Right renal cortex interstitium (tissue), 3 donors: ENCODE measurements at places on chromosomes 2 and 18. TPM values are rescaled to one million over a fixed set of nuclear protein-coding genes. Genes with fewer than 3 reads are reported as not detected.

DNA sequence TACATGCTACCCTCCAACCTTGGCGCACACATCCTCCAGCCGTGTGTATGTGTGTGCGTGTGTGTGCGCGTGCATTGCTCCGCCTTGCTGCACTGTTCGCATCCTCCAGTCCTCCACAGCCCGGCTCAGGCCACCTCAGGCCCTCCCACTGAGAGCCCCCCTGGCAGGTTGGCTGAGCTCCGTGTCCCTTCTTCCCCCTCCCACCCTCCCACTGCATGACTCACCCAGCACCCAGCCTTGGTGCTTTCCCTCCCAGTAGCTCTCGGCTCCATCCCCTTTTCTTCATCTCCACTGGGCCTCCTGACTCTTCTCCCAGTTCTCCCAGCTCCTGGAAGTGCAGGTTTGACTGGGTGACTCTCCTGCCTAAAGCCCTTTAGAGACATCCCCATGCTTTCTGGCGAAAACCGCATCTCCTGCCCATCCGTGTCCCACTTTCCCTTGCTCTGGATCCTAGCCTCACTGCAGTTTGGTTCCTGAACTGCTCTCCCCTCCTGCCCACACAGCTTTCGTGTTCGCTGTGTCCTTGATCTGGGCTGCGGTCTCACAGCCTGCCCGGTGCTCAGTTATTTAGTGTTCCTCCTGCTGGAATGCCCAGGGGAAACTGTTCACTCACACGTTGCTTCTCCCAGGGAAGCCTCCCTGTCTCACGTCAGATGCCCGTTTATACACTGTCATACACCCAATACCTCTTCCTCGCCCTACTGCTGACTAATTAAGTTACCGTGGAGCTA is 4.9 kb downstream of the TMEM177 start:
- DNase-seq, result no peak

DNA sequence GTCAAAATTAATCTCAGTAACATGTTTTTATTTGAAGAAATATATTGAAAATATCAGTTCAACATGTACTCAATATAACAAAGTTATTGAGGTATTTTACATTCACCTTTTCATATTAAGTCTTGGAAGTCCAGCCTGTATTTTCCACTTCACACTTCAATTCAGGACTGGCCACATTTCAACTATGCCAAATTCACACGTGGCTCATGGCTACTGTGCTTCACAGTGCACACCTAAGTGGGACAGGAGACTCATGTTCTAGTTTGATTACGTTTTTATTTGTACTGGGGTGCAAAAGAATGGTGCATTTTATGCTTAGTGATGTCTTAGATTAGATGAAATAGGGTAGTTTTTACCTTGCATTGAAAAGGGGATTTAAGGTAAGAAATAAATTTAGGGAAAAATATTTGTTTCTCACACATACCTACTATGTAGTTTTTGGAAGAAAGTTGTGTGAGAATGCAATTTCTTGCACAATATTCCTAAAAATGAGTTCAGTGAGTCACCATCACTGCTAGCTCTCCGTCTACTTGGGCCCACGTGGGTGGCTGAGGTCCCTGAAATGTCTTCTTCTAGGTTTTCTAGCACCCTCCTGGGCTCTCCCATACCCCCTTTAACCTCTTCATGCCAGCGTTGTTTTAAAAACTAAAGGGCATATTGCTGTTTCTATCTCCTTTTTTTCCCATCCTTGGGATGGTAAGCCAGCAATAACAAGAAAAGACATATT is 87.0 kb downstream of the ST6GAL2 start:
- no peak for DNase-seq

DNA sequence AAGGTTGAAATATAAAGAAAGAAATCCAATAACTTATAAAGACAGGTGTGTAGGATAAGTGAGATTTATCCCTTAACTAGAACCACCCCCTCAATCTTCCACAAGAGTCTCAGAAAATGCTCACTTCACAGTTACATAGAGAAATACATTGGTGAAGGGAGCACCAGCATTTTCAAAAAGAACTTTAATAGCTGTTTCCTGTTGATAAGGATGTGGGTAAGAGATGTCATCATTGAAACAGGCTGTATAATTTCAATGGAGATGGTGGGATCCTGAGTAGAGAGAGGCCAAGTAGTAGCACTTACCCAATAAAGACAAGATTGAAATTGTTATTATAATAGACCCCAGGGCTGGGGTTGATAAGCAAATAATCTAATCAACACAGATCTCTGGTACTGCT is 162.2 kb upstream of the TACR1 start:
- no peak for DNase-seq

- no peak for DNase-seq
Measured at GRCh38 chr2:36544638-36545338, 53.2 kb downstream of the FEZ2 start.

DNA sequence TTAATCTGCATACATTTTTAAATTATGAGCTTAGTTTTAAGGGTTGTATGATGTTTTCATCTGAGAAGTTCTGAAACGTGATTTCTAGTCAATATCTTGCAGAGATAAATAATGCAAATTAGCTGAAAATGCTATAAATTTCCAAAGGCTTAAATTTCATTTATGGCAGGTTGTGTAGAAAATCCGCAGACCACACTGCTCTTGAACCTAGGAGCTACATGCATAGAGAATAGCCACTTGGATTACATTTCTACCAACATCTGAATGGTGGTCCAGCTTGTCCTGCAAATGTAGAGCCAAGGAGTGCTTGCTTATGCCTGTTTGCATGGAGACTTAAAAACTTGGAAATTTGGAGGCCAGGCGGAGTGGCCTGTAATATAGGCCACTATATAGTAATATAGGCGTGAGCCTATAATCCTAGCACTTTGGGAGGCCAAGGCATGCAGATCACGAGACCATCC is 6.8 kb downstream of the MAT2A start:
- DNase-seq, result no peak

DNA sequence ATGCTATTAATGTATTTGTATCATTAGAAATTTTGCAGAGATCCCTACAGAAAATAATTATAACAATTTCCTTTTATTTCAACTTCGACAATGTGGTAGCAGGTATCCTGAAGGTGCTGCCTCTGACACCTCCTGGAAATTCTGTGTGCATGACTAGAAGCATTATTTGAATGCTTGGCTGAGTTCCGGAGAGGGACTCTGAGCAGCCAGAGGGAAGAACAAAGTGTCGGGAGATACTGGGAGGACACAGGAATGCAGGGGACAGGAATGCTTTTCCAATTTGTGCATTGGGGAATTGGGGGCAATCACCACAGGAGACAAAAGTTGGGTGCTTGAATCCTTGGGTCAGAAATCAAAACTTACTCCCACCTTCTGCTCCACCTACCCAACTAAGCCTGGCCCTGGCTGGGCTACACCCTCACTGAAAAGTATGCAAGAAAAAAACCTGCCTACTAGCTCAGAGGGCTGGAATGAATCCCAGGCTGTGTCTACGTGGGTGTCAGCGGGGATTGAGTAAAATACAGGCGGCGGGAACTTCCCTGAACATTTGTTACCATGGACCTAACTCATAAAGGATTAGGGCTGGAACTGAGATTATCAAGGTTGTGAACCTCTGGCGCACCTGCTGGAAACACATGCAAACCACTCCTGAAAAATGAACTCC is 299.3 kb downstream of the SOX11 start:
- DNase-seq, result no peak

- DNase-seq, result no peak
Measured at GRCh38 chr18:59671551-59671950, 25.7 kb downstream of the CCBE1 start.

GRCh38 chr2:204258890-204259289 is 286.4 kb upstream of the PARD3B start:
- DNase-seq, result no peak

- DNase-seq, result no peak
Measured at GRCh38 chr2:26483516-26483915, 5.6 kb upstream of the OTOF start.

- DNase-seq, result no peak
Measured at GRCh38 chr2:226508005-226508404, 291.6 kb downstream of the IRS1 start.

DNA sequence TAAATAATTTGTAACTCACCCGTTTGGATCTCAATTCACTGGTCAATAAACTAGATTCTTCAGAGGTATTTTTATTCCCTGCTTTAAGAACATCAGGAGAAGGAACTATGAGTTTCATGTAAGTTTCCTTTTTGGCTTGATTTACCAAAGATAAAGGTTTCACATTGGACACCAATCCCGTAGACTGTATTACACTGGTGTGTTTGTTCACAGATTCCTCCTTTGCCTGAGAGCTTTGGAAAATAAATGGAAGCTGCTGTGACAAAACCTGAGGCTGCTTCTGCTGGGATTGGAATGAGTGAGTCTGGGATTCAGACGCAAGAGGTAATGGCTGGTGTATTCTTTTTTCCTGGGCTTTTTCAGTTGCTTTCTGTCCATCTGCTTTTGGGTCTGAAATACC is 151.8 kb upstream of the WDSUB1 start:
- no peak for DNase-seq

DNA sequence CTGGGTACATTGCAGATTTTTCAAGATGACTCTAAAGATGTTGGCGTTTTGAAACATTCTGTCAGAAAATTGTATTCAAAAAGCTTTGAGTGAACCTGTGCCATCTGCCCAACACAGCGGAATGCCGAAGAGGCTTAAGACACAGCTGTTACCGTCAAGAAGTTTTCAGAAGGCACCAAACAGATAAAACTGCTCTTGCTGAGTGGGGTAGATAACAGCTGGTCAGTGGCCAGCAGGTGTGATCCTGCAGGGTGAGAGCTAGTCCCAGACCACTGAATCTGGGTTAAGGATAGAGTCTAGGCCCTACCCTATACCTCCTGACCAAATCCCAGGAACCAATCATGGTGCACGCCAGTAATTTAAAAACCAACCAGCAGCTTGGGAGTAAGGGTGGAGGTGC is 60.5 kb upstream of the B3GNT7 start:
- no peak for DNase-seq

DNA sequence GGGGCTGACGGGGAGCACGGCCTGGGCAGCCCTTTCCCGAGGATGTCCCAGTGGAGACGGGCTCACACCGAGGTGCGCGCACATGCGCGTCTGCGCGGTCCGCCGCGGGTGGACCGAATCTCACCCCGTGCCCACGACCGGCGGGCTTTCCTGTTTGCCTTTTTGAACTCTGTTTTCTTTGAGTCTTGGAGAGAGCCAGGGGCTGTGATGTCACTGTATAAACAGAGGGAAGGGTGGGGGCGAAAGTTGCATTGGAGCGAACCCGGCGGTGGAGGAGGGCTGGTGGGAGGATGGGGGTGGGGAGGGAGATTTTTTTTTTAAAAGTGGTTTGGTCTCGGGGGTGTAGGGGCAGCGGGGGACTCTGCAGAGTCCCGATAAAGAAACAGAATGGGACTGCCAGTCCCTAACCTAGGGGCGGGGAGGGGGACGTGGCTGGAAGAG is 141.2 kb upstream of the CTAGE1 start:
- DNase-seq, result peak; percentile 56

DNA sequence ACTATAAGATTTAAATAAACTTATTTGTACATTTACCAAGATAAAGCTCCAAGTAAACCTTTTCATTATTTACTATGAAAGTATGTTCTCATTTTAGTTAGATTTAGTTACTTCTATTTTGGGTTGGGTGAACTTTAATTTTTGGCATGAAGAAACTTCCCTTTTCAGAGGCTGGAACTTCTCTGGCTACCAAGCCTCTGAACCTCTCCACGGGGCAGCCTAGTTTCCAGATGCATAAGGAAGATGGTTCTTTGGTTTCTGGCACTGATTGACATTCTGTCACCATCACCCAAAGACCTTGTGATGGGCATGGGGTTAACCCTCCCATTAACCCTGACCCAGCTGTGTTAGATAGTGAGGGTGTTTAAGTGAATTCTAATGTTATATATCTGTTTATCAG is 17.1 kb downstream of the PSD4 start:
- no peak for DNase-seq

DNA sequence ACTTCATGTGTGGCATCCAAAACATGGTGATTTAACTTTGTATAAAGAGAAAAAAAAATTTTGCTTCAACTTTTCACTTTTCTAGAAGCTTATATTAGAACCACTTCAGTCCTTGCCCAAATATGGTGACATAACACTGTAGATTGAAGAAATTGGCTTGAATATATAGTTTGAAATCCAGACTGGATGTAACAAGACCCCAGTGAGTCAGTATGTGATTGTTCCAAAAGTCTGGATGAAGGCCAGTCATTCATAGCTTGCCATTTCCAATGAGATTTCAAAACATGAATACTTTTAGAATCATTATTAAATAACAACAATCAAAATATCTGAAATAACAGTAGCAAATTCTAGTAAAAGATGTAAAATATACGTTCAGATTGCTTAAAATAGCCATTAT is 104.8 kb upstream of the FN1 start:
- DNase-seq, result no peak

- no peak for DNase-seq
Measured at GRCh38 chr18:50099725-50100407, 95.1 kb downstream of the MYO5B start.

GRCh38 chr18:9337873-9338272 is 3.3 kb downstream of the TWSG1 start:
- DNase-seq, result no peak

DNA sequence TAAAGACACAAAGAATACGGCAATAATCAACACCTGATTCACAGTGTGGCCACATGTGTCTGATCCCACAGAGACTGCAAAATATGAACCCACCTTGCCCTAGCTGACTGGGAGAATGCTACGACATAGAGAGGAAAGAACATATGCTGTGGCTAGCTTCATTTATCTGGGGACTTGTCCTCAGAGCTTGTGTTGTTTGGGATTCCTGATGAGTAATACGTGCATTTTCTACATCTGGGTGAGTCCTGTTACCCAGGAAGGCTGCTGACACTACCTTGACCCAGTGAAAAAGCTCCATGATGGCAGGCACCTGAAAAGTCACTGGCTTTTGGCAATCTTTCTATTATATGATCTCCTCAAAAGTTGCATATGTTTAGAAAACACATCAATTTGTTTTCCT is 427.7 kb upstream of the LYPD1 start:
- DNase-seq, result no peak

DNA sequence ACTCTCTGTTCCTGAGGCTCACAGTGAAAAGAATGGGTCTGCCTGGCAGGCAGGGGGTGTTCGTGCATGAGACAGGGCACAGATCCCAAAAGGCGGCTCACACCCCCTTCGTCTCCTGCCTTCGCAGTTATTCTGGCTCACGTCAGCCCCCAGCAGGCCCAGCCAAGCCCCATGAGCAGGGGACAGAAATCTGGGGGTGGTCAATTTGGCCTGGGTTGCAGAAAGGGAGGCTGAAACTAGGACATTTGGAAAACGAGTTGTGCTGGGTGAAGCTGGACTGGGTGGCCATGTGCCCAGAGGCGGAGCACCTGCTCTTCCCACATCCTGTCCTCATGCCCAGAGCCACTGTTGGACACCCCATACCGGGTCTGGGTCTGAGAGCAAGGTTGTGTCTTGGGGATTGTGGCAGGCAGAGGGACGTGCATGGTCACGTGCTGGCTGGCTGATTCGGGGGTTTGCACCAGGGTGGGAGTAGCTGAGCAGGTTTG is 99.0 kb upstream of the MCFD2 start:
- DNase-seq, result no peak

The ABCG8 gene
- 1.2 TPM for polyA plus RNA-seq

The AQP12B gene
- polyA plus RNA-seq, result 0.14 TPM

The PGAP1 gene
- polyA plus RNA-seq, result 27.5 TPM

The CNDP1 gene
- 1.5 TPM for polyA plus RNA-seq
